ENCODE measurements at places on chromosomes 7 and 10.

DNA sequence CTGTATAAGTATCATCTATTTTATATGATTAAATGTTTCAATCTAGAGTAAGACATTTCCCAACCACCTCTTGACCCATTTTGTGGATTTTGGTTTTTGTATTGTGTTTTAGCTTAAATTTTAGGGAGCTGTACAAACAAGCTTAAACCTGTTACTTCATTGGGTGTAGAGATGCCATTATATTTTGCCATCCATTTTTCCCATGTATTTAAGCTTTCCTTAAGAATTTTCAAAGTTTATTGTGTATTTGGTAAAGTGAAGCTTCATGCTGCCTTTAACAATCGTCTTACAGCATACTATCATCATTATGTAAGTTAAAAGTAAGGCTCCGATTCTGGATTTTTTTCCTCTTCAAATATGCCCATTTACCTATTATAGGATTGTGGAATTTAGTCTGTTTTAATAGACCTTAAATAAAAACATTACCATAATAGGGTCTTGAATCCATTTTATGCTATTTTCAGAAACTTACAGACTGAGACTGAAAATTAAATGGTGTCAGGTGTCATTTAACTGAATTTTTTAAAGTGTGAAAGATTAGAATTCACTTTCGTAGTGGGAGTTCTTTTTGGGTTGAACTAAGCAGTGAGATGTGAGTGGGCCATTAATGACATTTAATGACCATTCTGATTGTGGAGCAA lies 2.2 kb downstream of the KMT2E start:
- no peak for DNase-seq

- DNase-seq = no peak
Measured at GRCh38 chr7:88391247-88391646, 84.6 kb upstream of the STEAP4 start.

- no peak for DNase-seq
Measured at GRCh38 chr7:92691578-92691977, 101.4 kb upstream of the FAM133B start.

GRCh38 chr10:122054048-122055025 lies 65.4 kb downstream of the TACC2 start:
- DNase-seq = no peak

- no peak for DNase-seq
Measured at GRCh38 chr7:99124751-99125504, 19.0 kb downstream of the SMURF1 start.

DNA sequence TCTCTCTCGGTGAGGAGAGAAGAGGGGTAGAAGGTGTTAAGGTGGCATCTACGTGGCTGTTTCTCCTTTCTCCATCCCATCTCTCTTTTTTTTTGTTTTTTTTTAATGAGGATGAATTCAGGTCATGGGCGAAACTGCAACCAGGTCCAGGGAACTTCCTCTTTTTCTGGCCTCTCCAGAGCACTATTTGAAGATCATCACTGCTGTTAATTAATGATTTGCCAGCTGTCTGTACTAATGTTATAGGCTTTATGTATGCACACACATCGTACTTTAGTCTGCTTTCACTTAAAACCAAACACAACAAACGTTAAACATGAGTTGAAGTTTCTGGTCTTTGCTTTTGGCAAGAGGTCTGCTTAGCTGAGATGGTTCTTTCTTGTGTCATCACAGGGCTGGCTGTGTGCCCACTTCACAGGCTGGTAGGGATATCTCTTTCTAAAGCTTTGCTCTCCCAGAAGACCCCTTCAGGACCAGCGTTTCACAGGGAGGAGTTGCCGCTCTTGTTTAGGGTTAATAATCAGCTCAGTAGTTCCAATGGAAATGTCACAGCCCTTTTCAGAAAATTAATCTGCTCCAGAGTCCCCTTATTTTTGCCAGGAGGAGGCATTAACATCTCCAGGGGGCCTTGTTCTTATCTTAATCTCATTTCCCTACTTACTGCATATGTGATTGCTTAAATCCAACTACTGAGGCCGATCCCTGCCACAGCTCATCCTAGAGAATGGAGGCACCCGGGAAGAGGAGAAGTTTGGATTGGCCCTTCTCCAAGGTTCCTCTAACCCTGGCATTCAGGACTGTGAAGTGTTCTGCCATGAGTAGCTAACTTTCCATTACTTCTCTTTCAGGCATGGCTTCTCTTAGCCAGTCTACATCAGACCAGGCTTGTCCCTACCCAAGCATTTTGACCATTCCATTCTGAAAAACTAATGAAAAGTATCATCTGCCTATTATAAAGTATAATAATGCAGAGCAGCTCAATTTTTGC lies 273.9 kb upstream of the NFE2L3 start:
- DNase-seq = no peak

DNA sequence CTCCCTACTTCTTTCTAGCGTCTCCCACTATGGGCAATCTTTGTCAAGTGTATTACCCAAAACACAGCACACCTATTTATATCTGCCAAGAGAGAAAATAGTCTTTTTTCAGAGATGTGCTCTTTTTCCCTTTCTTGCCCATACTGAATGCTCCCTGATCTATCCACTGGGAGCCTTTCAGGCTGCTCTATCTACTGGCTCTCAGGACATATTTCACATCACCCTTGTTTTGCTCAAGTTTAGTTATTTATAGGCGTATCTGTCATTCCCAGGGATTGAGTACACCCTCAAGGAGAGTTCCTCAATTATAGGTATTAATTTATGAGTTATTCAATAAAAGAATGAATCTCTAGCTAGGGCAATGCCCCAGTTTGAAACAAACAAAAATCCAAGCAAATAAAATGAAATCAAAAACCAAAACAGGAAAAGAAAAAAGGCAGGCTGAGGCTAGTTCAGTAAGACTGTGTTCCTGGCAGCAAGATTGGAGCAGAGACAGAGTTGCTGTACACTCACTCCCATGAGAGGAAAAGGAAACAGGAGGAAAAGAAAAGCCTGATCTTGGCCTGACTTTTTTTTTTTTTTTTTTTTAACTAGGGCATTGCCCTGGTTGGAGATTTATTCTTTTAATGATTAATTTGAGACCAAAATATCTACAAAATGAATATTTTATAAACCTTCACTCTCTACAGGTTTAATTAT lies 665.9 kb upstream of the PCDH15 start:
- DNase-seq = no peak

GRCh38 chr7:81562581-81562980 lies 207.3 kb downstream of the HGF start:
- DNase-seq = no peak

GRCh38 chr7:103391976-103392375 lies 44.5 kb downstream of the PSMC2 start:
- DNase-seq = no peak

DNA sequence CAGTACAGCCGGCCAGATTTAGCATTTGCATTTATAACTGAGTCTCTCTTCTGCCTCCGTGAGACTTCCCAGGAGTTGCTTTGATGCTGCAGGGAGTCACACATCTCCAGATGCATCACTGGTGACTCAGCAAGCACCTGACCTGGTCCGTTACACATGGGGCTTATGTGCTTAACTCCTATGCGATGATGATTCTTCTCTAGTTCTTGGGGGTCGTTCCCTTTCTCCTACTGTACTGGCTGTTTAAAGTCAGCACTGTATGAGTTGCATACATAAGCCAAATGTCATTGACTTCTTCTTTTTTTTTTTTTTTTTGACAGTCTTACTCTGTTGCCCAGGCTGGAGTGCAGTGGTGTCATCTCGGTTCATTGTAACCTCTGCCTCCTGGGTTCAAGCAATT lies 13.0 kb upstream of the AKR1E2 start:
- DNase-seq = no peak

DNA sequence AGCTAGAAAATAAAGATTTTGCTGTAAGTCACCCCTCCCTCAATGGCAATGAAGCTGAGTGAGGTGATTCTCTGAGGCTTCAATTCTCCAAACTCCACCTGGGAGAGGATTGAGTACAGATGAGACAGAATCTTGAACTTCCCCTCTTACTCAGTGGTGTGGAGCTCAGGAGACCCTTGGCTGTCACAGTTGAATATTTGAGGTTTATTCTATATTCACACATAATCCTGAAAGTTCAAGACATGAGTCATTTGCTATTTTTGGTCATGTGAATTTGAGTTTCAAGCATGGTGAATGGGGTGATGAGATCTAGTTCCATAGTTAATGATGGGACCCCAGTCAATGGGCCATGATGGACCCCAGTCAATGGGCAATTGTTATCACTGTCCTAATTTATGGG lies 13.9 kb upstream of the TECTB start:
- DNase-seq = no peak
